ENCODE measurements at places on chromosomes 3 and 15.

DNA sequence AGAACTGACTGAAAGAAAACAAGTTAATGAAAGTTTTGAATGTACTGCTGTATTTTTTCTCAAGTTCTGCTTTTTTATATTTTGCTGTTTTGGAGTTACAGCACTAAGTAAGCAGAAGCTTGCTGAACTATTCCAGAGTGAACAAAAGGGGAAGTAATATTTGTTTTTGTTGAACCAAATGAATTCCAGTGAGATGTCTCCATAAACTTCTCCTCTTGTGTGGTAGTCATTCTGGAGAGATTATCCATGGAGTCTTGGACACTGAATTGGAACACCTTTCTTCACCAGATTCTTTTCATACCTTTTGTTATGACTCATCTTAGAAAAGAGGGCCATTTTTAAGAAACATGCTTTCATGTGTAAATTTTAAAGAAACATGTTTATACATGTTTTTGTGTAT is 8.8 kb downstream of the ANKUB1 start:
- DNase-seq = peak; percentile 7

DNA sequence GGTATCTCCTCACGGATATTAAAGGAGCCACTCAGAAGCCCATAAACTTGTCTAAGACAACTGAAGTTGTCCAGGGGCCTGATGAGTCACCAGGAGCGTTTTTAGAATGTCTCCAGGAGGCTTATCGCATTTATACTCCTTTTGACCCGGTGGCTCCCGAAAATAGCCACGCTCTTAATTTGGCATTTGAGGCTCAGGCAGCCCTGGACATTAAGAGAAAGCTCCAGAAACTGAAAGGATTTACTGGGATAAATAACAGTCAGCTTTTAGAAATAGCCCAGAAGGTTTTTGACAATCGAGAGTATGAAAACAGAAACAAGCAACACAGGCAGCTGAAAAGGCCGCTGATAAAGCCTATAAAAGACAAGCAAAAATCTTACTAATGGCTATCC is 4.1 kb downstream of the DET1 start:
- no peak for DNase-seq

DNA sequence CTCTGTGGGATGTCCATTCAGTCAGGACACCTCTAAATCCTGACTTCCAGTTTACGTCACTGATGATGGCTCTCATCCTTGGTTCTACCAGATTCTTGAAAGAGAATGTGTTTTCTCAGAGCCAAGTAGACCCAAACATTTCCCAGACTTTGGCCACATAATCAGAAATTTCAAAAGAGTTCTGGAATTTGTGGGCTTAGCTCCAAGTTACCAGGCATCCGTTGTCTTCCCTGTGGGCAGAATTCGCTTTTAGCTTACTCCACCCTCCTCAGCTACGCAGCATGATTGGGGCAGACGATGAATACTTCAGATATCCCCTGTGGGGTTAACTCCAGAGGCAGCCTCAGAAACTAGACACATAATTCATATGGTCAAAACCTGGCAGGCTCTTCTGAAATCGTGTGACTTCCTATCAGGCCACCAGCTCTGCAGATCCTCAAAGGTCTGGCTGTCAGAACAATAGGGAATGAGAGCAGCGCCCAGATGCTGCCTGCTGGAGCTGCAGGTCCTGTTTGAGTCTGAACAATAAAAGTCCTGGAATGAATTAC is 30.6 kb downstream of the CRTC3 start:
- DNase-seq = no peak

- no peak for DNase-seq
Measured at GRCh38 chr3:113684271-113684819, 12.1 kb downstream of the USF3 start.
